SK-N-DZ (cell line): ENCODE measurements at places on chromosomes 13 and 19.

DNA sequence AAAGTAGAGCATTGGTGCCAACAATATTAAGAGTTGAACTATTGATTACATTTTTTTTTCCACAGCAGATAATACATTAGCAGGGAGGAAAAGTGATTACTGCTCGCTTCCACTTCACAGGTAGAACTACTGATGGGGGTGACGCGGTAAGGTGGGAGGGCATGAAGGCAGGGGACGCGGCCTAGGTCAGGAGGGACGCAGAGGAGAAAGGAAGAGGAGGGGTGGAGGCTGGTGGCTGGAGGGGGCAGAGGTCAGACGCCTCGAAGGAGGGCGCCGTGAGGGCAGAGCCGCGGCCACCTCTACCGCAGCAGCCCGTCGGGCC is 287 bp upstream of the B3GLCT start:
- no peak for DNase-seq

DNA sequence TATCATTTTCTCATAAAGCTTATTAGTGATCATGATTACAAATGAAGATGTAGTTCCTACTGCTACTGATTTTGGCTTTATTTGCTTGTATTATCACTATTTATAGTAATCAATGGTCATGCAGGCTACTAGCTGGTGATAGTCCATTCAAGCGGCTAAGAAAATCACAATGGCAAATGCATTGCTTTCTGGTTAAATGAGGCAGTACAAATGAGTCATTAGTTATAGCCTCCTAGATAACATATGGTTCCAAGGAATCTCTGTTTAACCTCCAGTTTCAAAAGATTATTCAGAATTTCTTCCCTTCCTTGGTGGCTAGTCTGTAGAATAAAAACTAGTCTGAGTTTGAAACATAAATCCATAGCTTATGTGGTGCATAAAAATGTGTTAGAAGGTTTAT is 141.3 kb upstream of the HTR2A start:
- DNase-seq, result no peak

DNA sequence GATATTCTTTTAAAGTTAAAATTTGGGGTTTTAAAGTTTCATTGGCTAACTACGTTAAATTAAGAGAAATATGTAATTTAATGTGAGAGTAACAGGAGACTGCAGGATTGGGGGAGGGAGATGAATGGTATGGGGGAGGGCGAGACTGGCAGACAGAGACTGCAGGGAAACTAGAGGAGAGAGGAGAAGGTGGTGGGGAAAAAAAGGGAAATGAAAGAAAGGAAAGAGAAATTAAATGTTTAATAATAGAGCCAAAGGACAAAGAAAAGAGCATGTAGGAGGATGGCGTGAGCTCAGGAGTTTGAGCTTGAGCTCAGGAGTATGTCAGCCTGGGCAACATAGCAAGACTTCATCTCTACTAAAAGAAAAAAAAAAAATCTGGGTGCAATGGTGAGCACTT is 115.9 kb downstream of the RFC3 start:
- no peak for DNase-seq

DNA sequence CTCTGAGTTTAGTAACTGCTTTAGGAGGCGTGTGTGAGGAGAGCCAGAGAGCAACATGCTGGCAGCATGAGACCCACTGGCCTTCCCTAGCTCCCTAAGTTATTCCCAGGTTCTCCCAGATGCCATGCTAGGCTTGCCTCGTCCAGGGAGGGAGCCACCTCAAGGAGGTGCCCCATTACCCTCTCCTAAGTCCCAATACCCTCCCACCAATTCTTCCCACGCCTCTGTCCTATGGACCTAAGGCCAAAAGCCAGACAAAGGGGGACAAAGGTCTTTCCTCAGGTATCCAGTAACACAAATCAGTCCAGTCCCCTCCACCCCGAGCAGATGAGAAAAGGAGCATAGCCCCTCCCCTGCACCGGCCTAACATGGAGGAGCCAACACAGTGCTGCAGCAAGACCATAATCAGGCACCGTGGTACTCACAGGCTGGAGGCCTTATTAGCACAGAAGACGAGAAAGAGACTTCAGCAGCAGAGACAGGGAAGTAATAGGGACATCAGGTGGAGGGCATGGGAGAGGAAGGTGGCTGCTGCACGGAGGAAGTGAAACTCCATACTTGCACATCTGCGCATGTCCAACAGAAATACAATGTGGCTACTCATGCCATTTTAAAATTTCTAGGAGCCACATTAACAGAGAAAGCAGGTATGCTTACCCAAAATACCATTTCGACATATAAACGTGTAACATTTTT is 46.3 kb downstream of the BRD4 start:
- no peak for DNase-seq

GRCh38 chr13:68176475-68176874 is 946.3 kb upstream of the PCDH9 start:
- no peak for DNase-seq

DNA sequence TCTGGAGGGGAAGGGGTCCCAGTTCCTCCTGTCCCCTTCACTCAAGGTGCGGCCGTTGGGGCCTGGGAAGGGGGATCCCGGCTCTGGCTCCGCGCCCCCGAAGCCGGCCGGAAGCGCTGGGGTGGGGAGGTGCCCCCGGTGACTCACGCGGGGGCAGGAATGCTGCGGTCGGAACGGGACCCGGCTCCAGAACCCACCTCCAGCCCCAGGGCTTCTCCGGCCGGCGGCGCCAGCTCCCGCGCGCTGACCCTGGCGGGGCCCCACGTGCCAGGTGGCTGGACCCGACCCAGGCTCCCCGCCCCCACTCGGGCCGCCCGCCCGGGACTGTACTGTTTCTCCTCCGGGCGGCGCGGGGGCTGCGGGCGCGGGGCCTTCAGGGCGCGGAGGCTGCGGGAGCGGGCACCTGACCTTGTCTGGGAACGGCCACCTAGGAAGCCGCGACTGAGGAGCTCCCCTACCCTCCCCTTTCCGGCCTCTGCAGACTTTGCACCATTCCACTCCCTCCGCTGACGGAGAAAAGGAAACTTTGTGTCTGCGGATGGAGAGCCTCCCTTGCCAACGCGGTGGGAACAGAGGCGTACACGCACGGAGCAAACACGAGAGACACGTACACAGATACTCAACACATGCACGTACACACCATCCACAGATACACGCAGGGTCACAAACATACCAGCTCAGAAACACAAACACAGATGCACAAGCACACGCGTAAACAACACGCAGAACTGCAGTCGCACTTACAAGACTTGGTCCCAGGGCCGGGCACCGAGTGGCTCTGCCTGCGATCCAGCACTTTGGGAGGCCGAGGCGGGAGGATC is 7.2 kb downstream of the AXL start:
- no peak for DNase-seq

DNA sequence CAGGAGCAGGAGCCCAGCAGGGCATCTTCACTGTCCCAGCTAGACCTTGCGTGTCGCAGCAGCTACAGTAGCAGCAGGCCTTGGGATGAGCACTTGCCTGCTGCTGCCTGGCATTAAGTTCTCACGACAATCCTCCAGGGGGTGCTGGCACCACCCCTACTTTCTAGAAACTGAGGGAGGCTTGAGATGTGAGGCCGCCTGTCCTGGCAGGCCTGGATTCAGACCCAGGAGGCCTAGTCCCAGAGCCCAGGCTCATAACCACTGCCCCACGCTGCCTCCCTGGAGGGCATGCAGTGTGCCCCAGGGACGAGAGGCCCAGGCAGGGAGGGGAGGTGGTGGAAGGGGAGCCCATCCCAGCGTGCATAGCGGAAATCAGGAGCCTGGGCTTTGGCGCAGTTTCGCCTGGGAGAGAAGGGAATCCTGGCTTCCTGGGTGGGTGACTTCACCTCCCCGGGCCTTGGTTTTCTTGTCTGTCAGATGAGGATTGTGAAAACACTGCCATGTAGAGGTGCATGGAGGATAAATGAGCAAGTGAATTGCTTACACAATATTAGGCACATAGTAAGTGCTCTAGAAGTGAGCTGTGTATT is 26.1 kb downstream of the PPP5C start:
- DNase-seq, result no peak

GRCh38 chr19:10270616-10271394 is at the start of gene ICAM1:
Gene ICAM1, plus strand, starts transcription at chr19:10271120. Its CDS starts 40 bp downstream, at chr19:10271160.
- DNase-seq, result no peak

- DNase-seq, result peak; percentile 43
These were observed 272.8 kb downstream of the COG6 start for GRCh38 chr13:39928261-39928660.

DNA sequence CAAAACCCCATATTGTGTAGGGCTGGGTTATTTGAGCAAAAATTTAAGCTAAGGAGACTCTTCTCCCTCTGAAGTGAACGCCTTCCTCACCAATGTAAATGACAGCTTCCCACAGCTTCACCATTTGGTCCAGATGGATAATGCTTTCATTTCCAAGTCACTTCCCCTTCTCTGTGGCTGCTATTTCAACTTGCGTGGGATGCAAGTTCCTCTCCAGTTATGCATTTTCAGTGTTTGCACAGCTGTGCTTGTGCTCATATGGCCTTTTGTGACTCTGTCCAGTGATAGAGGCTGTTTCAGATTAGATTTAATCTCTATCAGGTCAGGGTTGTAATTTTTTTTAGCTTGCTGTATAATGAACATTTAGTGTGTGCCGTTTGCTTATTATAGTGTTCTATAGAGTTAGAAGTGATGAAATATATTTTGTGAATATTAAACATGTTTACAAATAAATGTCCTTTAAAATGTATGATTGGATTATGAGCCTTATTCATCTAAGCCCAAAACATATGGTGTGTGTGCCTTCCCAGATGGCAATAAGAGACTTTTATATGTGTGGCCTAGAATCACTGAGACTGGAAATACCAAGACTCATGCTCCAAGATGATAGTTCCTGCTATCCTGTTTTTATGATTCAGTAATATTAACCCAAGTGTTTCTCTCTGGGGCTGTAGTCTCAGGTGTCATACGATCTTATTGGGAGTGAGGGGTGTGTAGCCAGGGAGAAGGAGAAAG is 86.6 kb downstream of the TNFRSF19 start:
- peak; percentile 49 for DNase-seq

DNA sequence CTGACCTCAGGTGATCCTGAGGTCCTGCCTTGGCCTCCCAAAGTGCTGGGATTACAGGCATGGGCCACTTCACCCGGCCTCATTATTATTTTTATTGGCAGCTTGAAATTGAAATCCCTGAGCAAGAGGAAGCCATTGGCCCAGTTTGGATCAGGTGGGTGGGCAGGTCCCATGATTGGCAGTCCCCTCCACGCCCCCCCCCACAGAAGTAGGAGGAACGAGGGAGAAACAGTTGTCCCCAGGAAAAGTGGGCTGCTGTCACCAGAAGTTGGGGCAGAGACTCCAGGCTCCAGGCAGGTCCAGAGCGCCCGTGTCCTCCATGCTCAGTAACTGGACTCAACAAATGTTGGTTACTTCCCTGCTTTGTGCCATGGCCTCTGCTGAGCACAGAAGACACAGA is 70.4 kb downstream of the SIPA1L3 start:
- no peak for DNase-seq

GRCh38 chr13:75978818-75979217 is 342.7 kb downstream of the LMO7 start:
- no peak for DNase-seq

- no peak for DNase-seq
These were observed 90.5 kb downstream of the C13orf42 start for GRCh38 chr13:51020600-51020999.
